ENCODE measurements at places on chromosomes 7 and 10. TPM values are rescaled to one million over a fixed set of nuclear protein-coding genes. Genes with fewer than 3 reads are reported as not detected.

MYO3A gene
- total RNA-seq: 0.28 TPM

C10orf120 gene
- total RNA-seq: not detected

UROS gene
- 76.1 TPM for total RNA-seq

PYROXD2 gene
- total RNA-seq: 16.2 TPM

PNLIPRP1 gene
- total RNA-seq: not detected

OLAH gene
- total RNA-seq: not detected

SLC13A1 gene
- total RNA-seq: not detected

REEP3 gene
- total RNA-seq: 62.9 TPM

HOXA13 gene
- not detected for total RNA-seq

OR2A42 gene
- not detected for total RNA-seq

ARPC1B gene
- total RNA-seq: 18.5 TPM

OR2A5 gene
- not detected for total RNA-seq

LIPM gene
- not detected for total RNA-seq

PPRC1 gene
- 22.0 TPM for total RNA-seq

SP4 gene
- total RNA-seq: 12.0 TPM

NSMCE4A gene
- 27.8 TPM for total RNA-seq

OPN1SW gene
- total RNA-seq: not detected

MMD2 gene
- total RNA-seq: 21.2 TPM

PTPRN2 gene
- total RNA-seq: 124 TPM

CFAP46 gene
- 27.8 TPM for total RNA-seq

Measured in dorsolateral prefrontal cortex (tissue), 122 donors.